ENCODE measurements at places on chromosomes 4 and X.

DNA sequence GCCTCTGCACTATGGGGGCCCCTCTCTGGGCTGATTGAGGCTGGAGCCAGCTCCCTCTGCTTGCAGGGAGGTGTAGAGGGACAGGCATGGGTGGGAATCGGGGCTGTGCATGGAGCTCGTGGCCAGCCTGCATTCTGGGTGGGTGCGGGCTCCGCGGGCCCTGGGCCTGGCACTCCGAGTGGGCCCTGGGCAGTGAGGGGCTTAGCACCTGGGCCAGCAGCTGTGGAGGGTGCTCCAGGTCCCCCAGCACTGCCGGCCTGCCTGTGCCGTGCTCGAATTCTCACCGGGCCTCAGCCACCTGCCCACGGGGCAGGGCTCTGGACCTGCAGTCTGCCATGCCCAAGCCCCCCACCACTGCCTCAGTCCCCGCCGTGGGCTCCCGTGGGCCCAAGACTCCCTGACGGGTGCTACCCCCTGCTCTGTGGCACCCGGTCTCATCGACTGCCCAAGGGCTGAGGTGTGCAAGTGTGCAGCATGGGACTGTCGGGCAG lies 681.2 kb downstream of the PDHA2 start:
- DNase-seq, result no peak

DNA sequence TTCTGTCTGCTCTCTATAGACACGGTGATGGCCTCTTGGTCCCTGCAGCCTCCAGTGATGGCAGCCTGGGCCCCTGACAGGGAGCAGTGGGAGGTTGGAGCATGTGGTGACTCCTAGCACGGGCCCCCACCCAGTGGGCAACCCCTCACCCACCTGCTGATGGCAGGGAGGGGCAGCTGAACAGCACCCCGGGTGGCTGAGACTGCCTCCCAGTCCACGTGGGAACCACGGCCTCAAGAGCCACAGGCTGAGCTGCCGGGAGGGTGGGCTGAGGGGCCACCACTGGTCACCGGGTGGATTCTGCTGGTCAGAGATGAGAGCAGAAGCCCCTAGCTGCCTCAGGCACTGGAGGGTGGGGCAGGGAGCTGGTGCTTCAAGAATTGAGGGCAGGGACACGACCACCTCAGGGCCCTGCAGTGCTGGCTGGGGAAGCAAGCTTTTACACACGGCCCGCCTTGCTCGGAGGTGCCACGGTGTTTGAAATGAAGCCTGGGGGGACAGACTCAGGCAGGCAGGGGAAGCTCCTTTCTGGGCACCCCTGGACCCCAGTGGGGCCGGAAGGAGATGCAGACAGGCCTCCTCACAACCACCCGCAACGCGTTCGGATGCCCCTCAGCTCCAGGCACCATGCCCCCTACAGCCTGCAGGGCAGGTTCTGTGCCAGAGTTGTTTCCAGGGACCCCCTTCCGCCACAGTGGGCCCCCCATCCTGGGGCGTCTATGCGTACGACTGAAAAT lies 6.3 kb upstream of the HAUS3 start:
- DNase-seq, result no peak

DNA sequence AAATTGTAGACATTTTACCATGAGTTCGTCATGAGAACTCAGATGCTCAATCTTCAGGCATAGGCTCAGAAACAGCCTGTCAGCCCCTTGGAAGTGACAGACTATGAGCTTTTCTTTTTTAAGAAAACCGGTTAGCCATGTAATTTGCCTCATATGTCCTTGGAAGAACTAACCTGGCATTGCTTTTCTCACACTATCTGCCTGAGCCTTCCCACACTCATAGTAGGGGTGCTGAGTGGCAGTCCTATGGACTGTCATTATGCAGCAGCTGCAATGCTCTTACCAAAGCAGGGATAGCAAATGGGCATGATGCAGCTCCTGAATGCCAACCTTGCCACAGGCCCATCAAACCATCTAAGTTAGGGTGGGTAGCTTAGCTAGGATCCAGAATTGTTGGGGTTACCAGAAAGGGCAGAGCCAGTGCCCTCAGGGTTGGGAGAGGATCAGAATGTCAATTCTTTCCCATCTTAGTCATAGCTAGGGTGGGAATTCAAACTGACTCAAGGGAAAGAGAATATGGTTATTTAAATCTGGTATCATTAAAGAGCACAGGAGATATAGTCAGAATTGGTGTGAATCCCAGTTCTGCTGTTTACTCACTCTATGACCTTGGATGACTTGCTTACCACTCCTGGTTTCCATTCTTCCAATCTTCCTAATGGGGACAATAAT lies 230.6 kb upstream of the CPEB2 start:
- DNase-seq, result no peak

GRCh38 chrX:118706681-118707080 lies 20.7 kb upstream of the IL13RA1 start:
- no peak for DNase-seq

- DNase-seq, result no peak
Observed at GRCh38 chr4:136863756-136864155, 668.5 kb downstream of the PCDH18 start.

DNA sequence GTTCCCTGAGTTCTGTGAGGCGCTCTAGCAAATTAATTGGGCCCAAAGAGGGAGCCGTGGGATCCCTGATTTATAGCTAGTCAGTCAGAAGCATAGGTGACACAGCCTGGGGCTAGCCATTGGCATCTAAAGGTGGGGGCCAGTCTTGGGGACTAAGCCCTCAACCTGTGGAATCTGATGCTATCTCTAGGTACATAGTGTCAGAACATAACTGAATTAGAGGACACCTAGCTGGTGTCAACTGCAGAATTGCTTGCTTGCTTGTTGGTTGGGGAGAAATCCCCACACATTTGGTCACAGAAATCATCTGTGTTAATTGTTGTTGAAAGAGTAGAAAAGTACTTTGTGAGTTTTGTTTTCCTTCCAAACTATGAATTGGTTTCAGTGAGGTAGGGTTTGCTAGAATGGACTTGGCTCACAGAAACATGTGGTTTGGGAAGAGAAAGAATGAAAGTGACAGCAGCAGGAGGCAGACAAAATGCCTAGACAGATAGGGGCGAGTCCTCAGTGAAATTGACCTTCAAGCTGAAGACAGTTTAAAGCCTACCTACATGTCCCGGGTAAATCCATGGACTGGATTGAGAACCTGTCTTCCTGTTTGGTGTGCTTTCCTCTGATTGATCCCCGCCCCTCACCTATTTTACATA lies 12.8 kb upstream of the GPR82 start:
- no peak for DNase-seq

- no peak for DNase-seq
Observed at GRCh38 chr4:53378171-53378482, 686 bp downstream of the FIP1L1 start.

DNA sequence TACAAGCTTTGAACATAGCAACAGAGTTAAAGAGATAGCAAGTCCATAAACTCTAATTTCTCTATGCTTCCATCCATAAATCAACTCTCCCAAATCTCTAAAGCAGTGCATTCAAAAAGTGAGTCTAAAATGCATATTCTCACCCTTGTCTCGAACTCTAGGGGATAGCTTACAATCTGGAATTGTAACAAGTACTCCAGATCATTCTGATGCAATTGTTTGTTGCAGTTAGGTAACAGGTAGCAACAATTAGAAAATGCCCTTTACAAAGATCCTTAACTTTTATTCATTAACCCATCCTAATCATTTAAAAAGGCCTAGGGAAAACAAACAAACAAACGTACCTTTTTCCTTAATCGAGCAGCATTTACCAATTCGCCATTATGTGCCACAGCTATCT lies 18.9 kb upstream of the AASDH start:
- DNase-seq, result no peak

DNA sequence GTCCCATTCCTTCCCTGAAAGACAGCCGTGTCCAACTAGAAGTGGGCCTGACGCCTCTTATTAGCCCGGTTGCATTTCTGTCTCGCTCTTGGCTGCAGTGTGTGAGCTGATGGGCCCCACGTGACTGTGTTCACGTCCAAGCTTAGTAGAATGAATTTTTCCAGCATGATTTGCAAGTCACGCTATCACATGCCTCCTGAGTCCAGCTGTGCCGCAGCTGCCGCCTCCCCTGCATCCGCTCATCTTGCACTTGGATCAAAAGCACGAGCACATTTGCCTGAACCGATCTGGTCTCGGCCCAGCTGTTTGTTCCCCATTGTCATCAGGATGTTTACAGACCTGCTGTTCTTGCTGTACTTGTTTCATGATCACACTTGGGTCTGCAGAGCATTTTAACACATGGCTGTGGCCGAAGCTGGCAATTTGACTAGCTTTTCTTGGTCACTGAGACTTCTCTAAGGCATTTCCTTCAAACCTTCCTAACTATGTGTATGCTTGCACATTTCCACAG lies 126.5 kb downstream of the KIT start:
- DNase-seq, result peak; percentile 94

DNA sequence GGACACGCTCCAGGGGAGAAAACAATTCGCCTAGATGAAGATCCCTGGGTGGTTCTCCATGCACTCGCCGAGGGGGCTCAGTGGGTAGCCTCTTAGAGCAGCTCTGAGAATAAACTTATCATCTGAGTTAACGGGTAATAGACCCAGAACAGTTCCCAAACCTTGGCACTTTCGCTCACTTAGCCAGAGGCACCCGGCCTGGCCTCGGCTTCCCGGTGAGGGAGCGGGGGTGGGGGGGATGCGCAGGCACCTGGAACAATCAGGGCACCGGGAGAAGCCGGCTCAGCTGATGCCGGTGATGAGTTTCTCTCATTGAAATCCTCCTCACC lies 405 bp upstream of the ZAR1 start:
- no peak for DNase-seq

- DNase-seq, result no peak
Observed at GRCh38 chr4:140227286-140227685, 73.3 kb upstream of the MAML3 start.

DNA sequence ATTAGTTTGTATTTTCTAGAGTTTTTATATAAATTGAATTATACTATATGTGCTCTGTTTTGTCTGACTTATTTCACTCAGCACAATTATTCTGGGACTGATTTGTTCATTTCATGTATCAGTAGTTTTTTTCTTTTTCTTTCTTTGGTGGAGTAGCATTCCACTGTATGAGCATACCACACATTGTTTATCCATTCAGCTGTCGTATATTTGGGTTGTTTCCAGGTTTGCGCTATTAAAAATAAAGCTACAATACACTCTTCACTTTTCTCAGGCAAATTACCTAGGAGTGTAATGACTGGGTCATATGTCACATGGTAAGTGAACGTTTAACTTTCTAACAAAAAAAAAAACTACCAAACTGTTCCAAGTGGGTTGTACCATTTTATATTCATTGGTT lies 9.6 kb upstream of the OTUD4 start:
- no peak for DNase-seq

- DNase-seq, result no peak
Observed at GRCh38 chrX:23786268-23786815, 3.4 kb downstream of the SAT1 start.

GRCh38 chrX:121032531-121032930 lies 14.9 kb upstream of the GLUD2 start:
- peak; percentile 23 for DNase-seq

DNA sequence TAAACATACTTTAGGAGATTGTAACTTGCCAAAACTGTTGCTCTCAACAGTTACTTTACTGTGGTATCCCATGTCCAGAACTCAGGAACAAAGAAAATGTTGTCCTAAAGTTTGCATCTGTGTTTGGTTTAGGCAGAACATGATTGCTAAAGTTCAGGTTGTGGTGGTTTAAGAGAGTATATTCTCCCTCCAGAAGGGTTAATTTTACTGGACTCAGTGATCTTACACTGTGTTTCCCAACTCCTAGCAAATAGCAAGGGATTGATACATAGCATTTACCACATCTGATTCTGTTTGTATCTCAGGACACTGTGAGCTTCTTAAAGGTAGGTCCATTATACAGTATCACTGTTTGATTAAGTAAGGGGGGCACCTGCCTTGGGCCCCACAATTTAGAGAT lies 13.3 kb upstream of the DCK start:
- no peak for DNase-seq

DNA sequence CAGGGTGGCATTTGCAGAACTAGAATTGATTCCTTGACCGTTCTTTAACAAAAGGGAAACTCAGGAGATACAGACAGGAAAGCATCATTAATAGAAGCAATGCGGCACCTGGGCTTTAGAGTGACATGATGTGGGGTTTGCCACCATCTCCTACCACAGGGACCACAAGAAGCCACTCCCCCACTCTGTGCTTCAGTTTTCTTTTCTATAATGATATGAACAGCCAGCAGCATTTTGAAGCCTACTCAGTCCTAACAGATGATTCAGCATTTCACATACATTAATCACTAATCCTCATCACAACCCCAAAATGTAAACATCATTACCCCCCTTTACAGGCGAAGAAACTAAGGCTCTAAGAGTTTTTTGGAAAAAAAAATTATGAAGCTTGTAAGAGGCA lies 22.9 kb downstream of the CCDC149 start:
- no peak for DNase-seq

DNA sequence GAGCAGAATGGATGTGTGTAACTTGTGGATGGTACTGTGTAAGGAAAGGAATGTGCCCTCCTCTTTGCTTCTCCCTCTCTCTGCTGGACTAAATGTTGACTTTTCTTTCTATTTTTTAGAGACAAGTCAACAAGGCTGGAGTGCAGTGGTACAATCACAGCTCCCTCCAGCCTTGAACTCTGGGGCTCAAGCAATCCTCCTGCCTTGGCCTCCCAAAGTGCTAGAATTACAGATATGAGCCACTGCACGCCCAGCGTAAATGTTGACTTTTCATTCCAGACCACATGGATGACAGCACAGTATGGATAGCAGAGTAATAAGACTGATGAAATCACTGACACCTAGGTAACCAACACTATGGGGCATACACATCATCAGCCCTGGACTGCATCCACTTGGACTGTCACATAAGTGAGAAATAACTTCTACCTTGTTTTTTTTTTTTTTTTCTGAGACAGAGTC lies 5.1 kb upstream of the RPS3A start:
- DNase-seq, result no peak

GRCh38 chr4:84091266-84091665 lies 407.8 kb downstream of the NKX6-1 start:
- DNase-seq, result no peak

DNA sequence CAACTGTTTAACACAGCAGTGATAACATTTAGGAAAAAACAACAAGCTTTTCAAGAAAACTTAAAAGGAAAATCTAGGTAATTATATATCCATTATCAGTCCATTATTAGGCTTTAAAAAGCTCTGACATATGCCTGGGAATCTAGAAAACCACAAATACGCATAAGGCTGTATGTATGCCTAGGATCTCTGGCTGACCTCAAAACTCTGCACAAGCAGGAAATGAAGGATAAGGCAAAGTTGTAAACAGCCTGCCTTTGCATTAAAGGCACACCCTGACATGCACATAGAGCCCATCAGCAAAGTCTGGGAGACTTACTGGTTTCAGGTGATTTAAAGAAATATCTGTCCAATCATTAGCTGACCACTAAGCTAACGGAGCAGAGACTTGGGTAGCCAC lies 14.0 kb downstream of the TIMP1 start:
- no peak for DNase-seq

GRCh38 chrX:19343535-19344408 lies at the start of gene PDHA1:
Gene PDHA1 (plus strand): TSS chrX:19343927. CDS start chrX:19344038, 111 bp downstream.
- DNase-seq, result peak; percentile 94

All from left hindlimb (tissue), 1 donor.